ENCODE measurements at places on chromosomes 3 and 15.

GRCh38 chr3:111858642-111859041 lies 423 bp upstream of the PHLDB2 start:
- no peak for DNase-seq

DNA sequence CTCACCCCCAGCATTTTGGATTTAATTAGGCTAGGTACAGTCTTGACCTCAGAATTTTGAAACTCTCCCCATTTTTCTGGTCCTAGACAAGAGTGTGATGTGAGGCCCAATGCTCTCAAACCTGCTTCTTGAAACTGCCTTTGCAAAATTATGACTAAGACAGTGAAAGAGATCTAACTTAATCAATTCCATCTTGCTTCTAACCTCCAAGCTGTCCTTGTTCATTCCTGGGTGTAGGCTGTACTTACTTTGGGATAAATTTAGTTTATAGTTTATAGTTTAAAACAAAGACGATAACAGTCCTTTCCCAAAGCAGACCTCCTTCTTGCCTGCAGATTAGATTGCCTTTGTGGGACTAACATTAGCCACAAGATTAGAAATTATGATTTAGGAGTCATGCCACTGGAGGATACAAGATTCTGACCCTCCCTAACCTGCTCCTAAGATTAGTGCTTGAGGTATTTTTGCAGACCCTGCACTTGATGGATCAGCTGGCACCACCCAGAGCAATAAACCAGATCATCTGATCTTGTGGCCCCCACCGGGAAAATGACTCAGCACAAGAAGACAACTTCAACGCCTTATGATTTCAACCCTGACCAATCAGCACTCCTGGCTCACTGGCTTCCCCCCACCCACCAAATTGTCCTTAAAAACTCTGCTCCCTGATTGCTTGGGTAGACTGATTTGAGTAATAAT lies 59.6 kb downstream of the CD200R1L start:
- DNase-seq = no peak

DNA sequence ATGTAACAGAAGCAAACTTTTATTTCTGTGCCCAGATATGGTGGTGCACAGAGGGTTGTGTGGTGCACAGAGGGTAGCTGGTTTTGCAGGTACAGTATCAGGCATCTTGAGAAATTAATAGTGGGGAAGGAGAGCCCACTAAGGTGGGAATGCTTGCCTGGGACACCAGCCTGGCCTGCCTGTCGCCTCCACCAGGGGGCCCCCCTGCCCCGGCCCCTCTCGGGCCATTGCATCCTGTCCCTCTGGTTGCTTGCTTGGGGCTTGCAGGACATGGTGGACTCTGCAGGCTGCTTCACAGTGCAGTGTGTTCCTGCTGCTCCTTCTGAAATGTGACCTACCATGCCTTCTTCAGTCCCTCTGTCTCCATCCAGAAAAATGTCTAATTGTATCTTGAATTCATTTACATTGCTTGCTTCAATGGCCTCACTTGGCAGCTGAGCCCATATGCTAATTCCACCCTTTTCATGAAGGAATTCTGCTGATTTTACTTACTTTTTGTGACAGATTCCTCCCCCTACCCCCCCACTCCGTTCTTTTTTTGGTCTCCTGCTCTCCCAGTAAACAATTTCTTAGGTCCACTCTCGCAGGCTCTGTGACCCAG lies 73.6 kb downstream of the EEFSEC start:
- DNase-seq = peak; percentile 27

- no peak for DNase-seq
These were observed 6.3 kb downstream of the BHLHE40 start for GRCh38 chr3:4985330-4986174.

DNA sequence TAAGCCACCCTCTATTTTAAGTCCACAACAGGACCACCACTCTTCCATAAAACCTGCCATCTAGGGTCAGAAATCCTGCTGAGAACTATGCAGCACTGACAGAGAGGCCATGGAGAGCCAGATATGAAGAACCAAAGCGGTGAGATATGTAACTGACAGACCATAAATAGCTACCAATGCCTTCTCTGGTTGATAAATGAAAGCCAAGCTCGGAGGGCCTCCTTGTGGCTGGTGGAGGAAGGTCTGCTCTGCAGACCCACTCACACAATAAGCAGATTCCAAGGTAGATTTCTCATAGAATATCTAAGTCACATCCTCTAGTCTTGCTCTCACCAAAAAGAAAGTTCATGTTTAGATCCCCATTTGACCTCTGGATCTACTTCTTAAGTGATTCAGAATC lies 38.9 kb downstream of the RYK start:
- DNase-seq = no peak

DNA sequence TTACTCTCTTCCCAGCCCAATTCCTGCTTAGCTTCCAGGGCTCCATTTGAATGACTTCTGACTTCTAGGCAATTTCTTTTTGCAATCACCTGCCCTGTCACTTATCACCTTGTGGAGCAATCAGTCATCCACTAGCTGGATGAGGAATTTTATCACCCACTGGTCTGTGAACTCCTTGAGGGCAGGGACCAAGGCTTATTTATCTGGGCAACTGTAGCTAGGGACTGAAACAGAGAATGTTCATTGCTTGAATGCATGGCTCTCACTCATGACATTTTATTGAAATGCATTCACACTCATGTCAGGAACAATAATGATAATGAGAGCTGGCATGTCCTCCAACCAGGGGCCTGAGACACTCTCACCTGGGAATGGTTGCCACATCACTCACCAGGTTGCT lies 15.5 kb downstream of the TNFAIP8L3 start:
- no peak for DNase-seq

DNA sequence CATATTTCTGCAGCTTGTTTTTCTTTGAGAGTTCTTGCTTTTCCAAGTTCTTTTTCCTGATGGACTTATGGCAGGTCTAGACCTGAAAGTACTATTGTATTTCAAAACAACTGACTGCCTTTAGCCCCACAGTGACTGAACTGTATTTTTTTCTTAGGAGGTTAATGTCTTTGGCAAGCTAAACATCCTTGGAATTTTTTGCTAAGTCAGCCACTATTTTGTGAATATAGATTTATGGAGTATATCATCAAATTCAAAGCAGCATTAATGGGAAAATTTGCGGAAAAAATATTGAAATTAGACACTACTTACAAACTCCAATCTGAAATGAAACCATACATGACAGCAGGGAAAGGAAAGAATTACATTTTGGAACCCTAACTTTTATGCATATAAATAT lies 8.6 kb downstream of the PIK3CA start:
- DNase-seq = no peak

DNA sequence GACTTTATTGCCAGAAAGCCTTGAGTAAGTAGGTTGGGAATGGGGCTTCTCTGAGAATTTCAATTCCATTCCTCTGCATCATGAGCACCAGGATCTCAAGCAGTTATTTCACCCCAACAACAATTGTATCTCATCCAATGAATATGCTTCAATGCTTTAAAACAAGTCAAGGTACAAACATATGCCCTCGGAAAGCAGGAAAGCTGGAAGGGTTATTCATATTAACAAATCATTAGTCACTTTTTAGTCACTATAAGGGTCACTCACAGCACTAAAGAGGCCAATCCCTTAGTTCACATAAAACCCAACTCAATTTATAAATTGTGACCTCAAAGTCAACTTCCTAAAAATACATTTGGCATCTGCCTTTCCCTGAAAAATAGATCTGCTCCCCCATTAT lies 16.2 kb downstream of the MB21D2 start:
- DNase-seq = no peak

- no peak for DNase-seq
These were observed 1.7 kb downstream of the KNL1 start for GRCh38 chr15:40595773-40596172.

GRCh38 chr3:112687211-112687610 lies 46.3 kb upstream of the CCDC80 start:
- no peak for DNase-seq

DNA sequence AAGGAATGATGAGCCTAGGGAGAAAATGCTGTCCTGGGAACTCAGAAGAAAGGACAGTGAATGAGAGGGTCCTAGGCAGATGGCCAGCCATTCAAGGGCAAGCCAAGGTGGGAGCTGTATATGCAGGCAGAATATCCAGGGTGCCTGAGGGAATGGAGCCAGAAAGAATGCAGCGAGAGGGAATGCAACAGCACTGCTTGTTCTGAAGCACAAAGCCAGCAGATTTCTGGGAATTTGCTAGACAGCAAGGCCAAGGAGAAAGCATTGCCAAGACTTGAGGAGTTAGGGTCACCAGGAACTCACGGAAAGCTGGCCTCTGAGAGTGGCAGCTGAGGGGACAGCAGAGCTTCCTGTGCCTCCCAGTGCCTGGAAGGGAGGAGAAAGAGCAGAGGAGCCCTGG lies 200.6 kb downstream of the MYRIP start:
- DNase-seq = no peak

GRCh38 chr3:124984754-124985153 lies 50.2 kb upstream of the MUC13 start:
- no peak for DNase-seq

- DNase-seq = no peak
These were observed 40.6 kb upstream of the BOC start for GRCh38 chr3:113170771-113171170.

DNA sequence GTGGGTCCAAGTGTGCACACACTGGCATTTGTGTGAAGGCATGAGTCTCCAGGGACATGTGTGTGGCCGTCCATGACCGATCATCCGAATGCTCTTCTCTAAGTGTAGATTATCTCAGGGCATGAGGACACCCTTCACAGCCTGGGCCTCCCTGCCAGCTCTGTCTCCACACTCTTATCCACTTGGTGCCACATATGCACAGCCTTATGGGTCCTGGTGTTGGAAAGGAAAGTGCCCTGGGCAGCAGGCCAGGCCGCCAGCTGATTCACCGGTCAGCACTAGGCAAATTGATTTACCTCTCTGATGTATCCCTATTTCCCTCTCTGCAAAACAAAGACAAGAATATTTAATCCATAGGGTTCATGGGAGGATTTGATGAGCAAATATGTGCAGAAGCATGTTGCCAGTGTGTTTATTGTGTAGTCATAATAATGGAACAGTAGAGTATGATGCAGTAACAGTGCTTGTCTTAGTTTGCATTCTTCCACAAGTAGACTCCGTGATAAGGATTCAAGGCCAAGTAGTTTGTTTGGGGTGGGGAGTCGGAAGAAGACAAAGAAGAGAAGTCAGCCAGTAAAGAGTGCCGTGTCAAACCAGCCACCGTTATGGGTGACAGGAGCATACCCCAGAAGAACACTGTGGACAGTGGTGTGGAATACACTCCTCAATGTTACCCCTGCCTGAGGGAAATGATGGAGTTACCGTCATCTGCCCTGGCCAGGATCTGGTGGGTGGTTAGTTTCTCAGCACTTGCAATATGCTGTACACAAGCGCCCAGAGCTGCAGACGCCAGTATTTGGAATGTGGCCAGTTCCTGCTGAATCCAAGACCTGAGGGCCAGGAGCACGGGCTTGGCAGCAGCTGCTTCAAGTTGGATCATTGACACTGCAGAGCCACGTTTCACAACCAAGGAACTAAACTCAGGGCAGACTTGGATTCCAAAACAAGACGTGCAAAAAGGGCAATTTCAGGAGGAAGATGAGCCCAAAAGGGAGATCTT lies 85.1 kb downstream of the MTHFS start:
- no peak for DNase-seq

GRCh38 chr15:57138349-57138788 lies 219.9 kb downstream of the TCF12 start:
- no peak for DNase-seq
